ENCODE measurements at places on chromosomes 3 and 15. TPM values are rescaled to one million over a fixed set of nuclear protein-coding genes. Genes with fewer than 3 reads are reported as not detected.

DNA sequence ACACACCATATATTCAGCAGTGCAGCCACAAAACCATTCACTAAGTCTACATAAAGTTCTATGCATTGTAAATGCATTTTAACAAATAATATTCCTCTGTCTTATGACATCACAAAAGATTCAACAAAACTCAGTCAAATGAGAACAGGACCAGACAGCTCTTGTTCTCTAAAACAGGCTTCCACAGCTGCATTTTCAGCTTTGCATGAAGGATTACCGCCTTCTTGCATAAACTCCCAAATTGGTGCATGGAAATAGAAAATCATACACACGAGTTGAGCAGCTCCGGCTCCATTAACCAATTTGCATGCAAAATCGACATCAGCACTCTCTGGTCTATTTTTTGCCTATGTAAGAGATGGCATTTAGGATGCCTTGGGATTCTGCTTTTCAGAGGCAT, 66.4 kb downstream of the RFTN1 start:
- no peak for DNase-seq

OSBPL10 gene
- total RNA-seq = 8.0 TPM

DNA sequence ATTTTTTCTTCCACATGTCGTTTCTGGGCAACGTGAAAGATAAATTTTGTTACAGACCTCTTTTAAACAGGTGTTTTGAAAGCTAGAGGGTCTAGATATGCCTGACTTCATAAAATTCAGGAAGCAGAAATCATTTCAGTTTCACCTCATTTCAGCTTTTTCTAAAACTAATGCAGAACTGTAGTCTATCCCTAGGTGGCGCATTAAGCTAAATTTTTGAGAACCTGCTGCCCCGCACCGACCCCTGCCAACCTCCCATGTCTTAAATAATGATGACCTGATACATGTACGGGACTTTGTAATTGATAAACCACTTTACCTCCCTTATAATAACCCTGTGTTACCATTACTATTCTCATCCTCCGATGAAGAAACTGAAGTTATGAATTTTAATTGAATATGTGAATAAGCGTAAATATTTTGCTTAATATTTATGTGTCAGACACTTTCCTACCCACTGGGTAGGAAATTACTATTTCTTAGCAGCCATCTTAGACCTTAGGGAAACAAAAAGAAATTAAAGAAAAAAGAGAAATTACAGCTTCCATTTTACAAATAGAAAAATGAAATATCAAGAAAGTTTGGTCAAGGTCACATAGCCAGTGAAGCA, 78.7 kb upstream of the GCNT3 start:
- DNase-seq = no peak

DNA sequence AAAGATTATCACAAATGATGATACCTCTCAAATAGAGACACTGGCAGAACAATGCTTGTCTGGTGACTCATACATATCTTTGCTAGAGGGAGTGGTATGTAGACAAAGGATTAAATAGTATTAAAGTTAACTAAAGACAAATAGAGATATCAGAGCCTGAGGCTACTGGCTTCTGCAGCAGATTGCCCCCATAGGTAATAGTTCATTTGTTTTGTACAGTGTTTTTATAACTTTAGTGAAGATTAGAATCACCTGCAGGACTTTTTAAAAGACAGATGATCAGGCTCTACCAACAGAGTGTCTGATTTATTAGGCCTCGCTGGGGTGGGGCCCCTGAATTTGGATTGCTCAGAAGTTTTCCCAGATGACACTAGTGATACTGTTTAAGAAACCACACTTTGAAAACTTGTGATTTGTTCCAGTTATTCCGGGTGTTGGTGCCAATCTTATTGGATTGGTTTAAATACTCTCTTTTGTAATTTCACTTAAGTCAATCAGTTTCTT, 96.4 kb downstream of the NAALADL2 start:
- DNase-seq = no peak

GRCh38 chr3:156149876-156150275, 29.5 kb downstream of the KCNAB1 start:
- DNase-seq = no peak

DNA sequence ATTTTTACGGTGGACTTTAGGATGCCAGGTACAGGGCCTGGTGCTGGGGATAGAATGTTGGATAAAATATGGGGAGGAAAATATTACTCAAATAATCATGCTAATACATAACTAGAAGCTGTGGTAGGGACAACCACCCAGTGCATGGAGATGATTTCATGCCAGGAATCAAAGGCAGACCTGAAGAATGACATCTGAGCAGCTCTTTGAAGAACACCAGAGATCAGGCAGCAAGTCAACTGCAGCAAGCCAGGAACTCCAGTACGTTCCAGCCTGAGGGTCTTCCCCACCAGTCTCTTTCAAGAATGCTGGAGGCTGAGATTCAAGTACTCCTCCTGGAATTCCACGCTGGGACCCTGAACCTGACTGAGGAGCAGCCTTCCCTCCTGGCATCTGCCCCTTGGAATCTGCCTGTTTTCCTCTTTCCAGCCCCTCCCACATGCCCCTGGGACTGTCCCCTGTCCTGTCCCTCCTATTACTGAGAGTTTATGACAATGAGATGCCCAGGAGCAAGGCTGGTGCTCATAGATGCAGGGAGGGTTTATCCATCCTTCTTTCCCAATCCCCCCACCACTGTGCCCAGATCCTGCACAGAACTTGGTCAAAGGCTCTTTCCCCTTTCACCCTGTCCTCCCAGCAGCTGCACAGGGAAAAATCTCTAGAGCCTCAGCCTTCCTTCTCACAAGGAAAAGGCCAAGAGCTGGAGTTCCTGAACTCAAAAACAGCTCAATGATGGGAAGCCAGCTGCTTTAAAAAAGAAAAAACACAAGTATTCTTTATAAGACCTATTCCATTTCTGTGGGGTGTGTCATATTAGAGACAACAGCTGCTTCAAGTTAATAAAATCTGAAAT, 68.0 kb downstream of the PDZRN3 start:
- DNase-seq = no peak

DNA sequence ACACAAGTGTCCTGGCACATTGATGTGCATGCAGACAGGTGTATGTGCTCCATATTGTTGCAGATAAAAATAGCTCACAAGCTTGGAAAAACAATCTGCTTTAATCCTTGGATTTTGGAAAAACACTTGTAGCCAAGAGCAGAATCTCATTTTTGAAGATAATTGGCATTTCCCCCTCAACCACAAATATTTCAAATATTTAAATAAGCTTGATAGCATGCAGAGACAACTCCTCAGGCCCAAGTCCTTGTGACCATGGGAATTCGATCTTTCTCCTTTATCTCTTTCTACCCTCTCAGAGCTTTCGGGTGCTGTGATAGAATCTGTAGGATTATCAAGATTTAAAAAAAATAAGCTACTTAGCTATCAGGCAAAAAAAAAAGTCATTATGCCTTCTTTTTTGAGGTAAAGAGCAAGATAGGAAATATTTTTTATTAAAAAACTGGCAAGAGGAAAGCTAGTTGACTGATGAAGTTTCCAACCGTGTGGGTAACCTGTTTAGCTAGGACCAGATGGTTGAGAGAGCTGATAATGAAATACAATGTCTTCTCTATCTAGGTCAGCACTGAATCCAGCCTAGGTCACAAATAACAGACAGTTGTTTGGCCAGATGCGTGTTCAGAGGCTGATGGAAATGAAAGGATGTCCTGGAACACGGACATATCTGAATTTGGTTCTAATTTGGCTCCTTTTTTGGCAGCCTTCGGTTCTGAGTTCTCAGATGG, 54.9 kb upstream of the SNRK start:
- DNase-seq = no peak

TRH gene
- total RNA-seq = 1.6 TPM

SI gene
- not detected for total RNA-seq

ATG7 gene
- 29.5 TPM for total RNA-seq

GRCh38 chr15:29348336-29348914, 78.8 kb upstream of the NSMCE3 start:
- DNase-seq = peak; percentile 7

GRCh38 chr3:197475997-197476525, 79.7 kb downstream of the BDH1 start:
- DNase-seq = no peak

DNA sequence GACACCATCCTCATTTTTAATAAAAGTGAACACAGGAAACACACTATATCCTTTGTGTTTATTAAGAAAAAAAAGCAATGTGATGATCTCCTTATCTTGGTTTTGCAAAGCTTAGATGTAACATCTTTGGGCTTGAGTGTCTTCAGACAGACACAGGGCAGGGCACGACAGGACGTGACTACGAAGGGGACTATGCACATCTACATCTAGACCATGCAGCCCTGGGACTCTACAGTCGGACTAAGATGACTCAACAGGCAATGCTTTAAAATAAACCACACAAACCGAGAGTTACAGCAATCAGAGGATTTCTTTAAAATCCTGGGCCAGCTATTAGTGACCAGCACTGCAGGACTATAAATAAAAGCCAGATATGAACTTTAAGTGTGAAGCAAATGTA, 22.8 kb upstream of the TM2D3 start:
- DNase-seq = no peak

SLC9C1 gene
- not detected for total RNA-seq

CHST14 gene
- 7.9 TPM for total RNA-seq

RAB8B gene
- 35.6 TPM for total RNA-seq

GRCh38 chr3:46731795-46732194, 14.1 kb upstream of the PRSS50 start:
- DNase-seq = no peak

RASGRF1 gene
- total RNA-seq = 0.71 TPM

NMB gene
- 17.0 TPM for total RNA-seq

DNA sequence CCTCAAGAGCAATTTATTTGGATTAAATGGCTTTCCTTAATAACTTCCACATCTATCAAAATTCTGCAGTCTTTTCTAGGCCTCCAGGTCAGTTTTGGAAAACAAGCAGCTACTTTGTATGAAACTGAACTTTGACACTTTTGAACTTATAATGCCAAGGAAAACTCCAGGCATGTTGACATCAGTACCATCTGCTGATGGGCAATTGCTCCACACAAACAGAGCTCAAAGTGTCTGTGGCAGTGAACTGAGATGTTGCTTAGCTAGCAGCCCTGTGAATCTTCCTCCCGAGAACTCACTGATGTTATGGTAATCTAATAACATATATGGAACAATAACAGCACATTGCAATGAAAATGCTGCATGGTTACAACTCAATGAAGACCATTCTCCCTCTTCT, 250.2 kb downstream of the THRB start:
- DNase-seq = no peak

GRCh38 chr15:98954411-98954810, 53.2 kb downstream of the PGPEP1L start:
- DNase-seq = peak; percentile 95

GRCh38 chr3:54969652-54970051, 41.8 kb upstream of the LRTM1 start:
- no peak for DNase-seq

- DNase-seq = no peak
These were observed 109.1 kb upstream of the LRIG1 start for GRCh38 chr3:66609660-66610561.

DNA sequence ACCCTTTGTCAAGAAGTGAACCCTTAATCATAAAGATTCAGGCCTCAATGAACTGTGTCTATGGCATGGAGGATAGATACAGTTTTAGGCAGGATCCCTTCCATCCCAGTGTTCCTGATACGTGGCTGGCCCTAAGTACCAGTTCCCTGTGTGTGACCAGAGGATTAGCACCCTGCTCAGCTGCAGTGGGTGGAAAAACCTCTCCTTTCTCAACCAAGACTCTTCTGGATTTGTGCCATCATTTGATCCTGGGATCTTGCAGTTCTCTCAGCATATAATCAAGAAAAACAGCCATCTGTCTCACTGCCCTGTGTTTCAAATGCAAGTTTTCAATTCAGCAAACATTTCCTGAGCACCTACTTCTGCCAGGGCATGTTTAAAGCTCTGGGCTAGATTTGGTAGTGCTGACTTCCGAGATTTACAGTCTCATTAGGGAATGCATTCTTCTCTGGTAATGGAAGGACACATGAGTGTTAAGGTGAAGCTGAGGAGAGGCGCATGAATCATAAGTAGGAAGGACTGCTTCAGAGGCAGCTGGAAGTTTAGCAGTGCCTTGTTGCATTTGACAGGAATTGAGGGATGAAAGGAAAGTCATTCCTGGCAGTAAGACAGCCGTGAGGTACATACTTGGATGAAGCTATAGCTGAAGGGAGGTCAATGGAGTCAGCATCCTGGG, 388.3 kb downstream of the MFSD1 start:
- DNase-seq = no peak
